ENCODE measurements at places on chromosomes 2 and 18.

GRCh38 chr2:215895330-215895729 lies 118.0 kb downstream of the MREG start:
- no peak for DNase-seq

GRCh38 chr2:98348066-98348561 lies 1.9 kb downstream of the CNGA3 start:
- no peak for DNase-seq

GRCh38 chr18:63869851-63870250 lies 17.7 kb upstream of the SERPINB2 start:
- no peak for DNase-seq

GRCh38 chr18:76208678-76209306 lies 286.2 kb downstream of the ZNF516 start:
- DNase-seq, result no peak

- no peak for DNase-seq
Observed at GRCh38 chr18:78497641-78498040, 482.0 kb upstream of the SALL3 start.

DNA sequence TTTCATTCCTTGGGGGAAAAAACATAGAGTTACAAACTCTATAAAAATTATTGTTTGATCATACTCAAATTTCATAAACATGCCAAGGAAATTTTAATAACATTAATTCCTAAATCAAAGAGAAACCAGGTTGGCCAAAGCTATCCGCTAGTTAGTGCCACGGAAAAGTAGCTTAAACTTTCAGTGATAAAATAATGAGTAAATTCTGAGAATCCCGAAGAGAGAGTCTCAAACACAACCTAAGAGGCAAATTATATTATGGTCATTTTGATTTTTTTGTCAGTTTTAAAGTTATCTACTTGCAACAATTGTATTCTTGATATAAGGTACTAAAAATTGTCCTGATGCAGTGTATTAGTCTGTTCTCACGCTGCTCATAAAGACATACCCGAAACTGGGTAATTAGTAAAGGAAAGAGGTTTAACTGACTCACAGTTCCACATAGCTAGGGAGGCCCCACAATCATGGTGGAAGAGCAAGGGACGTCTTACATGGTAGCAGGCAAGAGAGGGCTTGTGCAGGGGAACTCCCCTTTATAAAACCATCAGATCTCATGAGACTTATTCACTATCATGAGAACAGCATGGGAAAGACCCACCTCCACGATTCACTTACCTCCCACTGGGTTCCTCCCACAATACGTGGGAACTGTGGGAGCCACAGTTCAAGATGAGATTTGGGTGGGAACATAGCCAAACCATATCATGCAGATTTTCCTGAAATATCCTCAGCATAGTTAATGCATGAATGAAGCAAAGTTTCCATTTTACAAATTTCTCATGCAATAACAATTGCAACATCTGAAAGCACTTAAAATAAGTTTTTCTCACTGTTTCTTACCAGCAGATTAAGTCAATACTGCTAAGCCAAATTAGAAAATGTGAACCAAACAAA lies 205.9 kb upstream of the STK17B start:
- DNase-seq, result peak; percentile 6
